Inflammatory macrophage (primary cell): ENCODE measurements at places on chromosomes 4 and X.

DNA sequence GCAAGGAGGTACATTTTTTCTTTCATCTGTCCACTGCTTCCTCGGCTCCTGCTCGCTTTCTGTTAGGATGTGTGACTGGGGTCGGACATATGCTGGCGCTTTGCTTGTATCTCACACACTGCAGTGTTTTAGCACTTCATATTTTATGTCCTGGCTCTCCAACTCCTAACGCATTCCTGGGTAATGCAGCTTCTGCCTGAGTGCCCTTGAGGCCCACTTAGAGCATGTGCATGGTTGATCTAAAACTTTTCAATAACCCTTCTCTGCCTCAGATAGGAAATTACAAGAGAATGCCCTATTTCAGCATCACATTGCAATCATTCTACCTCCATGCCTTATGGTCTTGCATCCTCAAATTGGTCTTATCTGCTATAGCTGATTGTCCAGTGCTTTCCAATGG is 65.3 kb downstream of the NEIL3 start:
- no peak for DNase-seq

GRCh38 chrX:71650333-71650969 is 16.9 kb upstream of the LOC101059915 start:
- no peak for DNase-seq

GRCh38 chr4:23746672-23747071 is 143.2 kb downstream of the PPARGC1A start:
- DNase-seq = no peak

DNA sequence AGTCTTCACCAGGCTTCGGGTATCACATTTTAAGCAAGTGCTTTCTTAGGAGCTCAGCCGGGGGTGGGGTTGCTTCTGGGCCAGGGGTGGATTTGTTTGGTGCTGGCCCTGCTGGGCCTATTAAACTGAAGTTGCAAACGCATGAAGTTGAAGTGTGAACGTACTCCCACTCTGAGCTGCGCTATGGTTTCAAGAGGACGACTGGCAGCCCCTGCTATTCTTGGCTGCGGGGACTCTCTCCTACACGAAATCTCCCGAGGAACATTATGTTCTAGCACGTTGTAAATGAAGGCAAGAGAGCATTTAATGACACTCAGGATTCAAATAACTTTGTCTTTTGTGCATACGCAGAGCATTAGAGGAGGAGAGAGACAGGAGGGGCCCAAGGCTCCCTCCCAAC is 401.3 kb upstream of the BOD1L1 start:
- no peak for DNase-seq
